ENCODE measurements at places on chromosomes 12 and 14. TPM values are rescaled to one million over a fixed set of nuclear protein-coding genes. Genes with fewer than 3 reads are reported as not detected.
A peak's percentile ranks its signal among the peaks of the same experiment; 100 is the strongest.

Gene KLRD1
- 0.20 TPM for total RNA-seq

DNA sequence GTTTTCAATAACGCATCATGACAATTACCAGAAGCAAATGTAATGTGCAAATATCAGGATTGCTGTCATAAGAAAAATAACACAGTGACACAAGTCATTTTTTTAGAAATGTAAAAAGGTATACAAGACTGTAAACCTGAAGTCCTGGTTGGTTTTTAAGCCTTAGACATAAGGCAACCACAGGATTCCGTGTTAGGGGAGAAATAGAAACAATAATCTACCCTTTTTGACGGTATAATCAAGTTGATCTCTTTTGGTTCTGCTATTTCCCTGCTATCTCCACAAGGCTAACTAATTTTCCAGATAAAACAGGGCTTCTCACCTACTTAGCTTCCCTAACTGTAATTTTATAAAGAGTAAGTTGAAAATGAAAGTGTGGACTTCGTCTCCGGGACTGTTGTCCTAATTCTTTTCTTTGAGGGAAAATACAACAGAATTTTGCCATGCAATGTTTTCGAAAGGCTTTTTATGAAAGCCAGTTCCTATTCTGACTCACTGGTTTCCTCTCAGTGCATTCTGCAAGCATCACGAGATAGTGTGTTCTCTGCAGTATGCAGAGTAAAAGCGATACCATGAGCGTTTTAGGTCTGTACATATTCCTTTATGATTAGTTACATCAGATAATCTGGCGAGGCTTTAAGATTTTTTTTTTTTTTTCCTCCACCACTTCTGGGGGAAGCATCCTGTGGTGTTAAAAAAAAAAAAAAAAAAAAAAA is 10.6 kb downstream of the MYO1H start:
- DNase-seq, result peak; percentile 79

DNA sequence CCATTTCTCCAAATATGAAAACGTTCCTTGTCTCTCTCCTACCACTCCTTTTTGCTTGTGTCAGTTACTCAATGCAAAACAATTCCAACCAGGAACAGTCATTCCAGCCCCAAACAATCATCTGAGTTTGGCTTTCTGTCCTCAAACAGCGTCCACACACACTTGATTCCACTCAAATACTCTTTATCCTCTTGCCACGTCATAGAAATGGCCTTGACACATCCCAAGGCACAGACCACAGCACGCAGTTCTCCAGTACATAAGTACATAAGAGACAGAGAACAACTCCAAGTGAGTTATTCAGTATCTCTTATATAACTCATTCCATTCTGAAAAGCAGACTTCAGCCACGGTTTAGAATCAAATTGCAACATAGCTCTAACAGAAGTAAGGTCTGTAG is 299.2 kb downstream of the RPS29 start:
- no peak for DNase-seq

Gene C12orf50
- total RNA-seq, result not detected

Gene GPR84
- total RNA-seq, result under 0.01 TPM

DNA sequence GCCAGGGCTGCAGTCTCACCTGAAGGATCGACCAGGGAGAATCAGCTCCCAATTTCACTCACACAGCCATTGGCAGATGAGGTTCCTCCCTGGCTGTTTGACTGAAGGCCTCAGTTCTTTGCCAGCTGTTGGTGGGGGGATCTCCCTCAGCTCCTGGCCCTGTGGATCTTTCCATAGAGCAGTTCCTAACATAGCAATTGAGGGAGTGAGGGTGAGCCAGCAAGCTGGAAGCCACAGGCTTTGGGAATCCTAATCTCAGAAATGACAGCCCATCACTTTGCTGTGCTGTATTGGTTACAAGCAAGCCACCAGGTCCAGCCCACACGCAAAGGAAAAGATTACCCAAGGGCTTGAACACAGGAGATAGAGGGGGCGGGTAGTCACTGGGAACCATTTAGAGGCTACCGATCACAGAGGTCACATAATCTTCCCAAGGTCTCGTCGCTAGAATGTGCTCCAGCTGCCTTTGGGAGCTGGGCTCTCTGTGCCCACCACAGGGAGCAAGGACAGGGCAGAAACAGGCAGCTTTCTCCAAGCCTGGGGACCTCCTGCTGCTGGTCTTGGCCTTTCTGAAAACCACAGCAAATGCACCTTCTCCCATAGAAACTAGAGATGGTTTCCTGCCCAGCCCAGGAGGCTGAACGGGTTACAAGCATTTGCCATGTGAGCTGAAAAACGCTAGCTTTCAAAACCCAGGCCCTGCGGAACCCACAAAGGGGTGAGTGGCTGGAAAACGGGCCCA is 4.6 kb upstream of the OTUB2 start:
- DNase-seq, result no peak

GRCh38 chr14:88914956-88915355 is 90.5 kb downstream of the TTC8 start:
- no peak for DNase-seq

- no peak for DNase-seq
These were observed 14.9 kb downstream of the RNF212B start for GRCh38 chr14:23252420-23253333.

GRCh38 chr12:102955926-102956737 is 1.3 kb upstream of the ASCL1 start:
- DNase-seq, result no peak

Data from lung microvascular endothelial cell (primary cell).